Stimulated activated CD8-positive, alpha-beta memory T cell treated with anti-CD3 and anti-CD28 coated beads, Interleukin-4, amount 100 ng/mL, for 4 hours (primary cell): ENCODE measurements at places on chromosomes 11 and 22.

DNA sequence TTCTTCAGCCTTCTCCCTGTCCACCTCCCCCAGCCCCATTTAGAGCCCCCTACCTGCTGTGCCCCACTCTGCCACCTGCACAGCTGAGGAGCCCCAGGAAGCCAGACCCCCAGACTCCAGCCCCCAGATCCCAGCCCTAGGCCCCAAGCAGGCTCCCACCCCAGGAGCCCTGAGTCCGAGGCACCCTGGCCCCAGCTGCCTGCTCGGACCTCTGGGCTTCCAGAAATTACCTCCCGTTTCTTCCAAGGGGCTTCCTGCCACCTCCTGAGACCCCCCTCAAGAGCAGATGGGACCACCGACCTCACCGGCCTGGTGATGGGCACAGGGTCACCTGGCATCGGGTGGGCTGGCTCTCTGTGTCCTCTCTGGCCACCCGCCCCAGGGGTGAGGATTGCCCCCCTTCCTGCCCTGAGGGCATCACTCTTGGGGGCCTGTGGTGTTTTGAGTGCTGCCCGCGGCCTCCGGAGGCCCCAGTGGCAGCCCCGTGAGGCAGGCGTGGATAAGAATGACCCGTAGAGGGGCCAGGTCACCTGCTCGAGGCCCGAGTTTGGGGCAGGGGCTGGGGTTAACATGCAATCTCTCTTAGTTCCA, 18.3 kb upstream of the TALDO1 start:
- DNase-seq: no peak

DNA sequence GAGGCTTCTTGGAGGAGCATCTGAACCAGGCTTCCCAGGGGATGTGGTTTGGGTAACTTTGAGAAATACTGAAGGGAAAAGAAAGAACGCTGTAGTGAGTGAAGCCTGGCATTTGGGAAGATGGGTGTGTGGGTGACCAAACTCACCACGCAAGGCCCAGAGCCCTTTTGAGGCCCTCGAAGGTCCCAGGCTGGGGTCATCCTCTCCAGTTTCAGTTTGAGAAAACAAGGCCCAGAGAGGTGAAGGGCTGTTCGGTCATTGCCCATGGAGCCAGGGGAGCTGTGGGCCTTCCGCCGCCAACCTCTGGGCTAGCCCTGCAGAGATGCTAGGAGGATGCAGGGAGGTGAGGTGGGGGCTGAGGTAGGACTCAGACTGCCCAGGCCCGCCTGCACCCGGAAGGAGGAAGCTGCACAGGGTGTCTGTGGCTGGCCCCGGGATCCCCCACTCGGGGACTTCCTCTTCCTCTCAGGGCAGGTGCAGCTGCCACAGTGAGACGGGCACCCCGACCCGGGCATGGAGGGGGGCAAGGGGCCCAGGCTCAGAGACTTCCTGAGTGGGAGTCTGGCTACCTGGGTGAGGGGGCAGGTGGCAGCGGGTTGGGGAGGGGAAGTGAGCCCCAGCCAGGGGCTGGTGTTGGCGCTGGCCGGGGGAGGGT, at the start of gene CCDC88B:
Gene CCDC88B, plus strand, starts transcription at position 451 of the 655 bp plus-strand sequence. Its CDS starts 63 bp downstream, at position 514.
- DNase-seq: peak; percentile 82

DNA sequence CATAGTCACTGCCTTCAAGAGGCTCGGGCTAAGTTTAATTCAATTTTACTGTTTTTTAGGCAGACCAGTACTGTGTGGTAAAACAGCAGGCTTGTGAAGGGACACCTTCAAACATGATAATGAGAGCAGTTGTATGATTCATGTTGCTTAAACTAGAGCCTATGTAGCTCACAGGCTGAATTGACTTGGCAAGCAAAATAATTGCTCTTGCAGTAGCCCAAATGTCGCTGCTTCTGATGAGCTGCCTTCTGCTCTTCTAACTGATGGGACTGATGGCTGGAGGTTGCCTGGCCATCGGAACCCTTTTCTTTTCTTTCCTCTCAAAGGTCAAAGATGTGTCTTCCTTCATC, 137.6 kb downstream of the MAML2 start:
- no peak for DNase-seq

- no peak for DNase-seq
Observed at GRCh38 chr11:31870609-31871309, 59.6 kb upstream of the PAX6 start.

GRCh38 chr11:6705905-6706535, 22.9 kb upstream of the MRPL17 start:
- no peak for DNase-seq

DNA sequence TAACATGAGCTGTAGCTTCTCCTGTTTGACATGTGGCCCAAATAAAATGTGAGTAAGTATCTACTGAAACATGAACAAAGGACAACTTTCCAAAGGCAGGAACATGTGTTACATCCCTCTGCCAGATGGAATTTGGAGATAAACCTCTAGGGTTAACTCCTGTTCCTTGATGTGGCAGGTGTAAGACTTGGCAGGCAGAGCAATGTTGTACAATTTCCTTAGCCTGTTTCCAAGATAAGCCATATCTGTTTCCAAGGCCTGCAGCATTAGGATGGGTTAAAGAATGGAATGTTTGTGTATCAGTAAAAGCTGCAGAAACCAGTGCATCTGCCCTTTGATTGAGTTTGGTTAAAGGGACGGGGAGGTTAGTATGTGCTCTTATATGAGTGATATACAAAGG, 8.8 kb upstream of the DNAJB13 start:
- DNase-seq: no peak

GRCh38 chr11:75532200-75533048, 6.7 kb upstream of the GDPD5 start:
- peak; percentile 77 for DNase-seq

- DNase-seq: no peak
Observed at GRCh38 chr11:105152021-105152512, 12.5 kb upstream of the CARD18 start.

DNA sequence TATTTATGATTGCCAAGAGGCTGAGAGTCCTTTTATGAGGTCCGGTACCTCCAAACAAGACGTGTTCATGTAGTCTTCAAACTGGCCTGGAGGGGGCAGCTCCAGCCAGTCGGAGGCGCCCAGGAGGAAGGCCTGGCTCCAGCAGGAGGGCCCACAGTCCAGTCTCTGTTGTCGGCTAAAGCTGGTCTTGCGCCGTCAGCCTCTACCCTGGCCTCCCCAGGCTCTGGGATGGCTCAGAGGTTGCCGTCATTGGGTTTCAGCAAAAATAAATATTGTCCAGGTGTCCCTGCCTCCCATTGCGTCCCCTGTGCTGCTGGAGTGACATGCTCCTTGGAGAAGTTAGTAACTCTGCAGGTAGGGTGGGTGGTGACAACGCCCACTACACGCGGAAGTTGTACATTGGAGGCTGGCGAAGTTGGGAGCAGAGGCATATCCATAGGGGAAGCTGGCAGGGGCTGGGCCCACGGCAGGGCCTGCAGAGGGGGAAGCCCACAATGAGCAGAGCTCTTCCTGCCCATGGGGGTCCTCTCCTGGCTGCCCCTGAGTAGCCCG, 1.0 kb upstream of the SLC25A1 start:
- no peak for DNase-seq

DNA sequence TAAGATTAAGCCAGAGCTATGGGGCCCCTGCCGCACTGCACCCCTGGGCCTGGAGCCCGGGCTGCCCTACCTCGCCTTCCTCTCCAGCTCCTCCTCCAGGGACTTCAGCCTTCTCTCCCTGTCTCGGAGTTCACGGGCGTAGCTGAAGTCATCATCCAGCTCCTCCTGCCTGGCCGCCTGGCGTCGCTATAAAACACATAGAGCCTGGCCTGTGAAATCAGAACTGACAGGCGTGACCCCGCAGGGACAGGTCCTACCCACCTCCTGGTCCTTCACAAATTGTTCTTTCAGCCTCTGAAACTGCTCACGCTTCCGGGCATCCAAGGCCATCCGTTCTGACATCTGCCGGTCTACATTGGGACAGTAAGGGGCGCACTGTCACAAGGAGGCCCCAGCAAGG, 20.8 kb downstream of the TUBGCP6 start:
- DNase-seq: no peak

GRCh38 chr11:119051440-119052162, 5.4 kb downstream of the HYOU1 start:
- no peak for DNase-seq

DNA sequence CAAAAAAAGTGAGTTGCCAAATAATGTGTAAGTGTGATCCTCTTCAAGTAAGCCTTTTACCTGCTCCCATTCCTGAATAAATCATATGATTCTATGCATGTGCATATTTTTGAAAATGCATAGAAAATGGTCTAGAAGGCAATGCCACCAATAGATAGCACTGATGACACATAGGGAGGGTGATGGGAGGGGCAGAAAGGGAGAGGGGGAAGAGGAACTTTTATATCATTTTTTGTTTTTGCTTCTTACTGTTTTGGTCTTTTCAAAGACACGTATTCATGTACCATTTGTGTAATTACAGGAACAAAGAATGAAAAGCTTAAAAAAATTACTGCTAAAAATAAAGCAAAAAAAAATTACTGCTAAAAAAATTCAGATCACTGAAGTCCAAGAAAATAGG, 60.8 kb downstream of the C11orf58 start:
- no peak for DNase-seq

GRCh38 chr11:105399511-105399910, 210.4 kb upstream of the GRIA4 start:
- no peak for DNase-seq

DNA sequence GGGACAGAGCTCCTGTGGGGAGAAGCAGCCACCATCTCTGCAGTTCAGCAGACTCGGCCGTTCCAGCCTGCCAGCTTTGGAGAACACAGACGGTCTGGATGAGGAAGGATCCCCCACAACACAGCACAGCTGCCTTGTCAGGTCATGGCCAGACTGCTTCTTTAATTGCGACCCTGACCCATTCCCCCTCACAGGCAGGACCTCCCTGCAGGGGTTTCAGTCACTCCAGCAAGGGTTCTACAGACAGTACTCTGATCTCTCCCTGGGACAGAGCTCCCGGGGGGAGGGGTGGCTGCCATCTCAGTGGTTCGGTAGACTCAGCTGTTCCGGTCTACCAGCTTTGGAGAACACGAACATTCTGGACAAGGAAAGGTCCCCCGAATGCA, 173.5 kb downstream of the TTC28 start:
- DNase-seq: no peak

- no peak for DNase-seq
Observed at GRCh38 chr11:5992604-5993251, 5.9 kb upstream of the OR52L1 start.

DNA sequence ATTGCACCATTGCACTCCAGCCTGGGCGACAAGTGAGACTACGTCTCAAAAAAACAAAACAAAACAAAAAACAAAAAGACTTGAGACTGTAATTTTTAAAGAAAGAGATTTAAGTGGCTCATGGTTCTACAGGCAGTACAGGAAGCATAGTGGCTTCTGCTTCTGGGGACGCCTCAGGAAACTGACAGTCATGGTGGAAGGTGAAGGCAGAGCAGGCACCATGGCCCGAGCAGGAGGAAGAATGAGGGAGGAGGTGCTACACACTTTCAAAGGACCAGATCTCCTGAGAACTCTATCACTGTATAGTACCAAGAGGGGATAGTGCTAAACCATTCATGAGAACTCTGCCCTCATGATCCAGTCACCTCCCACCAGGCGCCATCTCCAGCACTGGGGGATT, 52.0 kb downstream of the CBL start:
- no peak for DNase-seq

GRCh38 chr11:76783294-76783895, at the start of gene TSKU:
TSS of gene TSKU (plus strand) at chr11:76783356. CDS start at chr11:76795617, 12,261 bp downstream.
- no peak for DNase-seq

- DNase-seq: no peak
Observed at GRCh38 chr11:116379185-116379828, 393.5 kb downstream of the BUD13 start.

GRCh38 chr11:29173660-29174062, 843.2 kb downstream of the KCNA4 start:
- DNase-seq: no peak

GRCh38 chr11:120244476-120245365, 4.8 kb downstream of the POU2F3 start:
- DNase-seq: no peak

DNA sequence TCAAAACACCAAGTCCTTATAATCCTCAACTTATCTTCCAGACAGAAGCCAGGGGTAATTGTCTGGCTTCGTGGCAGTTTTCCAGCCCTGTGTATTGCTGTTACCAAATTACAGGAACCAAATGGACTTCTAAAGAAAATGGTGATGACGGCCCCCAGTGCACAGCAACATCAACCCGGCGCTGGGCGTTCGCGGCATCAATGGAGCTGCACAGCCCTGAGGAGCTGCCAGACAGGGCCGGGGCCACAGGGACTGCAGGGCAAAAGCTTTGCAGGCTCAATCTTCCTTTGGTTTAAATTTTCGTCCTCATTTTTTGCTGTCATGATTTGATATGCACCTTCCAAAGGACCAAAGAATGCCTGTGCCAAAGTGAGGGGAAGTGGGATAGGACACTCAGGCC, 292.5 kb downstream of the BRD1 start:
- no peak for DNase-seq

DNA sequence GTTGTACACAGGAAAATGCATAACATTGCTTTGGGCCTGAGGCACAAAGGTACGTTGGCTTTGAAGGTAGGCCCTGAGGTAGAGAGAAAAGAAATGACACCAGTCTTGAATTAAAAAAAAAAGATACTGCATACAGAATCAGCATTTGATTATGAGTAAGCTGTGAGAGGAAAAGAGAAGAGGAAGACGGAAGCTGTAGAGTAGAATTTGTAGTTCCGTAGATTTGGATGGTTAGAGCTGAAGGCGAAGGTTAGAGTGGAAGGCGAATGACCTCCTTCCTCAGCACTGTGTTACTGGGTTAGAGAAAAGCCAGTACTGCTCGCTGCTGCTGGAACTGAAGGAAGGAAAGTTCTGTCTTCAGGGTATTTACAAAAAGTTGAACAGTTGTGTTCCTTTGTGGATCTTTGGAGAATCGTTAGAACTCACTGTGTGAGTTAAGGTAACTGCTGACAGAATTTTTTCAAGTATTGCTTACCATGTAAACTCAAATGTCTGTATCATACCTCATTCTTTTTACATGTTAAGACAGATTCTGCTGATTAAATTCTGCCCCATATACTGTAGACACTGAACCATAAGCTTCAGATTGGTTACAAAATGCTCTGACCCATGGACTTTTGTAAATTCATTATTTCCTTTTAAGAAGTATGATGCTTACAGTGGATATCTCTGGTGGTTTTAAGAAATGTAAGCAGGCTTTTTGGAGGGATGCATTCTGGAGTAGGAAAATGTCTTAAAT, 50.2 kb downstream of the MCAM start:
- no peak for DNase-seq

GRCh38 chr11:14073849-14074476, 111.4 kb downstream of the SPON1 start:
- no peak for DNase-seq

DNA sequence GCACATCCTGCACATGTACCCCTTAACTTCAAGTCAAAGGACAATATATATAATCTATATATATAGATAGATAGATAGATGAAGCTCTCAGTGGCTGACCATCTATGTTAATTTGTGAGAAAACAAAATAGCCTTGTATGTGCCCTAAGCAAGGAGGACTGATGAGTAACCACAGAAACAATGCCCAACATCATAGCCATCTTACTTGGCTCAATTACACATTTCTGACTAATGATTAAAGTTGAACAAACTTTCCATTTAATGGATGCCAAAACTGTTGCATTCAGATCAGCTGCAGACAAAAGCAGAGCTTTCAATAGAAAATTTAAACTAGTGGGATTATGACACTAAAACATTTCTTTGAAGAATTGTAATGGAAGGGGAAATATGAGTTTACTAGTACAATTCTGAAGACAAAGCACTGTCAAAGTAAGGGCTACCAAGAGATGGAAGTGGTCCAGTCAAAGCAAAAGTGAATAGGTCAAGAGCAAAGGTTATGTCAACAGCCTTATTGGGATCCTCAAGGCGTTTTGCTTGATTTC, 1188.2 kb upstream of the RAG2 start:
- no peak for DNase-seq
